ENCODE measurements at places on chromosomes 12 and 14.

- DNase-seq: no peak
Measured at GRCh38 chr12:56307221-56307965, 7.3 kb upstream of the CS start.

GRCh38 chr12:108724054-108724889 is 7.0 kb downstream of the CORO1C start:
- DNase-seq: no peak

GRCh38 chr14:32567543-32568384 is 238.7 kb downstream of the AKAP6 start:
- no peak for DNase-seq

DNA sequence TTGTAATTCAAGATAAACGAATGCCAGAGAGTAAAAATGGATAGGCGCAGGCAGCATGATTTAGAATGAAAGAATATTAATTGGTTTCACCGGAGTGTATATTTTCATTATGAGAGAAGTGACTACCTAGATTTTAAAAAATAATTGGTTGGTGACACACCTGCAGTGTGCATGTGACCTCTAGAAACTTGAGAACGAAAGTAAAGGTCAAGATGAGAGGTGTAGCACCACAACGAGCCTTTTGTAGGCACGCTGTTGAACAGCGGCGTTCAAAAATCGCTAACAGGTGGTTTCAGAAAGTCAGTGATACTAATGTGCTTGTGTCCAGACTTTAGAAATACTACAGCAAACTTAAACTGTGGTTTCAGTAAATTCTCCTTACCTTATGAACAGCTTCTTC is 123.8 kb downstream of the NPAS3 start:
- DNase-seq: no peak

- no peak for DNase-seq
Measured at GRCh38 chr14:21891921-21892320, 218.3 kb upstream of the OR4E1 start.

DNA sequence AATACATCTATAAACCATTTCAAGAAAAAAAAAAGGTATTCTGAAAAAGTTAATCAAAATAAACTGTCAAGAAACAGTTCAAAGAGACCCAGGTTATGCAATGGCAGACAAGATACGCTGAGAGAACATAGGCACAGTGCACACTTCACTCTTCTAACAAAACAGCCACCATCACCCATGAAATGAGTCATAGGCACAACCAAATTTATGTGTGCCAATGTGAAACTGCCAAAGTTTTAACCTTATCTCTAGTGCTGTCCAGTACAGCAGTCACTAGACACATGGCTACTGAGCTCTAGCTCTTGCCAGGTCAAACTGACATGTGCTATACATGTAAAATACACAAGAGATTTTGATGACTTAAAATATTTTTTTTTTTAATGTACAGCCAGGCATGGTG is 1.4 kb downstream of the CEP128 start:
- DNase-seq: peak; percentile 41

DNA sequence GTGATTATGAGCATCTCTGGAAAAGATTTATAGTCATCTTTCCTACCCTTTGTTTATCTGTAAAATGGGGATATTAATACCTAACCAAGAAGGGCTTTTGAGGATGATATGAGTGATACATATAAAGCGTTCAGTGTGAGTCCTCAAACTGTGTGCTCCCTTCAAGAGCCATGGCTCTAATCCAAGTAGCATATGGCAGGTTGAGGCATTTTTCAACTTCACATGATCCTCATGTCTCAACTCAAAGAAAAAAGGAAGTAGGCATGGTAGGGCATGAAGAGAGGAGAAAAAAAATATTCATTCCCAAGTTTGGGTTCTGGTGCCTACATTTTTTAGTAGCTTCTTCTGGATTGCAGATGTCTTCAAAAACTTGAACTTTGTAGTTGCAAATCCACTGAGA is 286.3 kb upstream of the ATP2B1 start:
- DNase-seq: no peak

DNA sequence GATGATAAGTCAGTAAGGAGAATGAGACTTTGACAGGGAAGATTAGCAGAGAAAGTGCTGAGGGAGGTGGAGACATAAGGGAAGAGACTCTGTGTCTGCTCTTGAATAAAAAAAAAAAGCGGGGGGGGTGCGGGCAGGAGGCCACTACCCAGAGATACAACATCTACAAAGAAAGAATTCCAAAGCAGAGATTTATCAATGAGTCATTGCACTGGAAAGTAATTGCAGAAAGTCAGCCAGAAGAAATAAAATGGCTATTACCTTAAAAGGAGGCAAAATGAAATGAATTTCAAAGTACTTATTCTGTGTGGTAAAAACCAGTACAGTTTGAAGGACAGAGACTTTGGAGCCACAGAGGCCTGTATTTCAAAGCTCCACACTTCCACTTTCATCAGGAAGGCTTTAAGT is 267.1 kb upstream of the PRKD1 start:
- no peak for DNase-seq

Data from stimulated activated naive CD8-positive, alpha-beta T cell treated with anti-CD3 and anti-CD28 coated beads, Interleukin-15, amount 100 ng/mL, for 72 hours (primary cell).